ENCODE measurements at places on chromosomes 4 and X.

- peaks cover 27% of the 10 kb centered on the region for H3K4me1 ChIP-seq
- H3K27ac ChIP-seq, result peak overlapping the region; percentile 84
- no peak overlapping the region for H3K4me3 ChIP-seq
Measured at GRCh38 chr4:112266823-112267222, 18.9 kb downstream of the TIFA start.

GRCh38 chr4:189870511-189871234 is 70.0 kb upstream of the FRG1 start:
- no peaks in the 10 kb centered on the region for H3K27me3 ChIP-seq
- H3K4me1 ChIP-seq, result no peaks in the 10 kb centered on the region
- no peak for DNase-seq
- peaks cover 2% of the 10 kb centered on the region for H3K36me3 ChIP-seq
- H3K4me3 ChIP-seq, result no peak overlapping the region

DNA sequence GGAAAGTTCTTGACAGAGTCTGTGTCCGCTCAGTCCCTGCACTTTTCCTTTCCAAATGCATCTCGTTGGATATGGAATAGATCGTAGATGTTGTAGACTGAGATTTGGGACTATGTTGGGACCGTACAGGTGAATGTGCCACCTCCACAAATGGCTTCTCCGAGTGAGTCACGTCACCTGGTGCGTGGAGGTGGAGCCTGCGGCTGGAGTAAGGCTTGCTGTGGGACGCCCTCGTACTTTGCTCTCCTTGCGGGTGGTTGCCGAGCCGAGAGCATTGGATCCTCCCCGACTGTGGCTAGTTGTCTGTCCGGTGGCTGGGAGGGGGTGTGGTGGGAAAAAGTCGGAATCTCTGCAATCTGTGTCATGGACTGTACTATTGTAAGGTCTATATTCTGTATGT is 60.5 kb downstream of the NELFA start:
- H3K36me3 ChIP-seq, result no peaks in the 10 kb centered on the region
- no peaks in the 10 kb centered on the region for H3K4me1 ChIP-seq
- no peak overlapping the region for H3K27ac ChIP-seq

- H3K4me1 ChIP-seq, result no peaks in the 10 kb centered on the region
- no peak overlapping the region for H3K27ac ChIP-seq
- H3K4me3 ChIP-seq, result no peak overlapping the region
- H3K36me3 ChIP-seq, result no peaks in the 10 kb centered on the region
- no peak for DNase-seq
Measured at GRCh38 chr4:114163051-114163450, 183.6 kb upstream of the ARSJ start.

GRCh38 chrX:131225078-131225477 is 64.0 kb downstream of the IGSF1 start:
- no peak overlapping the region for H3K4me3 ChIP-seq
- no peaks in the 10 kb centered on the region for H3K36me3 ChIP-seq
- no peaks in the 10 kb centered on the region for H3K4me1 ChIP-seq
- H3K27me3 ChIP-seq, result peaks cover 5% of the 10 kb centered on the region
- DNase-seq, result no peak

DNA sequence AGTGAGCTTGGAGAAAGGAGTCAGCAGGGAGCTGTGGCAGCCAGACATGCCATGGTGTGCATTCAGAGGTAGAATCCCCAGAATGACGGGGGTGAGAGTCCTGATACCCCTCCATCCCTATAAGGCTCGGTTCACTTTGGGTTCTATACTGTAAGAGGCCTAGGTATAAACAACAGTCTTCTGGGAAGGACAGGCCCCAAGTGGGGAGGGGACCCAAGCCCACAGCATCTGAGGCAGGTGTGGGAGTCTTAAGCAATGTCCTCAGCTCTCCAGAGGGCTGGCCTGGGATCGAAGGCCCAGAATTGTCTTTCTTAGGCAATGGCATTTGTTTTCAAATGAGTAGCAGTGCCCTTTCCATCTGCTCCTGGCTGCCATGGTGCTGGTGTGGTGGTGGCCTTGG is 50.2 kb upstream of the MAMLD1 start:
- H3K36me3 ChIP-seq, result peaks cover 2% of the 10 kb centered on the region
- DNase-seq, result no peak
- H3K4me3 ChIP-seq, result no peak overlapping the region
- no peaks in the 10 kb centered on the region for H3K4me1 ChIP-seq
- H3K27me3 ChIP-seq, result no peaks in the 10 kb centered on the region

DNA sequence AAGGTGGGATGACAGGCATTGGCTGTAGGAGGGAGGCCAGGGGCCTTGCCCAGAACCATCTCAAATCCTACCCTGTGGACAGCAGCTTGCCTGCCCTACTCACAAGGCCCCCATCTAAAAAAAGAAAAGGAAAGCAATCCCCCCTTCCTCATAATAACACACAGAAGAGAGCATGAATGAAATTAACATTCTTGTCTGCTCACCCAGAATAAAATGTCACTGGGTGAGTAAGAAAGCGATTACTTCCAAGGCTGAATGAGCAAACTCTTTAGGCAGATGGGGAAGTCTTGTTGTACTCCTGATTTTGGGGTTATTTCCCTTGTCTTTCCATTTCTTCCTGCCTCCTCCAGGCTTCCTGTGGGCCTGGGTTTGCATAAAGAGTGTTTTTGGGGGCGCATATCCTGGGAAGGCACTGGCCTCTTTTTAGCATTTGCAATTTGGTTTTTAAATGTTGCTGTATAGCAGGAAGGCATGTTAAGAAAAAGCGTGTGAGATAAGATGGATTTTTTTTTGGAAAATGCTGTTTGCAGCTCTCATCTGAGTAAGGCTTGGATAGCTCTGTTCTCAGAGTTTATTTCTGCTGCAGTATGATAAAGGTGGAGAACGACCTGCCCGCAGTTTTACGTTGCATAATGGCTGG is 248.3 kb upstream of the GATB start:
- no peaks in the 10 kb centered on the region for H3K36me3 ChIP-seq
- H3K4me1 ChIP-seq, result peaks cover 37% of the 10 kb centered on the region
- H3K27ac ChIP-seq, result peak overlapping the region; percentile 70
- no peak overlapping the region for H3K4me3 ChIP-seq

- peaks cover 47% of the 10 kb centered on the region for H3K27me3 ChIP-seq
- no peaks in the 10 kb centered on the region for H3K36me3 ChIP-seq
- H3K4me3 ChIP-seq, result no peak overlapping the region
- H3K27ac ChIP-seq, result no peak overlapping the region
Measured at GRCh38 chr4:154611833-154612232, 623 bp downstream of the FGG start.

DNA sequence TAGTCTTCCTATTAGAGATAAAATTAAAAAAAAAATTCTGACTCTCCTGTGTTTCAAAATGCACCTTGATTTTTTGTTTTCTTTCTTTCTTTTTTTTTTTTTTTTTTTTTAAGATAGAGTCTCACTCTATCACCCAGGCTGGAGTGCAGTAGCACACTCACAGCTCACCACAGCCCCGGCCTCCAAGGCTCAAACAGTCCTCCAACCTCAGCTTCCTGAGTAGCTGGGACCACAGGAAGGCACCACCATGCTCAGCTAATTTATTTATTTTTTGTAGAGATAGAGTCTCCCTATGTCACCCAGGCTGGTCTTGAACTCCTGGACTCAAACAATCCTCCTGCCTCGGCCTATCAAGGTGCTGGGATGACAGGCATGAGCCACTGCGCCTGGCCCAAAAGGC is 41.1 kb upstream of the TMEM184C start:
- no peak overlapping the region for H3K27ac ChIP-seq
- H3K4me1 ChIP-seq, result no peaks in the 10 kb centered on the region
- H3K27me3 ChIP-seq, result peaks cover 7% of the 10 kb centered on the region
- peaks cover 3% of the 10 kb centered on the region for H3K36me3 ChIP-seq
- DNase-seq, result no peak

GRCh38 chr4:69836287-69836686 is 23.7 kb downstream of the SULT1E1 start:
- H3K27ac ChIP-seq, result no peak overlapping the region
- H3K4me1 ChIP-seq, result peaks cover 6% of the 10 kb centered on the region

GRCh38 chr4:47642985-47643760 is 158.1 kb downstream of the ATP10D start:
- peaks cover 32% of the 10 kb centered on the region for H3K27me3 ChIP-seq
- H3K36me3 ChIP-seq, result no peaks in the 10 kb centered on the region
- DNase-seq, result no peak
- no peaks in the 10 kb centered on the region for H3K4me1 ChIP-seq
- H3K27ac ChIP-seq, result no peak overlapping the region
- no peak overlapping the region for H3K4me3 ChIP-seq

- no peaks in the 10 kb centered on the region for H3K27me3 ChIP-seq
- H3K4me1 ChIP-seq, result peaks cover 28% of the 10 kb centered on the region
- H3K4me3 ChIP-seq, result no peak overlapping the region
- no peaks in the 10 kb centered on the region for H3K36me3 ChIP-seq
Measured at GRCh38 chrX:19867411-19867732, 20.0 kb downstream of the SH3KBP1 start.

GRCh38 chr4:37138789-37139188 is 105.8 kb upstream of the NWD2 start:
- H3K36me3 ChIP-seq, result no peaks in the 10 kb centered on the region
- DNase-seq, result no peak
- no peaks in the 10 kb centered on the region for H3K27me3 ChIP-seq
- H3K4me3 ChIP-seq, result no peak overlapping the region
- H3K27ac ChIP-seq, result no peak overlapping the region

GRCh38 chr4:102988429-102989020 is 31.0 kb downstream of the SLC9B1 start:
- no peaks in the 10 kb centered on the region for H3K27me3 ChIP-seq
- peaks cover 2% of the 10 kb centered on the region for H3K36me3 ChIP-seq
- no peak overlapping the region for H3K4me3 ChIP-seq
- no peaks in the 10 kb centered on the region for H3K4me1 ChIP-seq

- DNase-seq, result no peak
- H3K4me3 ChIP-seq, result no peak overlapping the region
- H3K36me3 ChIP-seq, result no peaks in the 10 kb centered on the region
Measured at GRCh38 chr4:178693816-178694215, 1251.6 kb upstream of the AGA start.

GRCh38 chrX:47482512-47483305 is at the start of gene ZNF41:
ZNF41 (minus strand) TSS chrX:47483222; CDS start chrX:47467481, 15,741 bp downstream.
- peak; percentile 57 for DNase-seq
- H3K4me3 ChIP-seq, result peak within 1 kb of the TSS; percentile 92
- no peaks in the 10 kb centered on the region for H3K36me3 ChIP-seq
- H3K27me3 ChIP-seq, result no peaks in the 10 kb centered on the region
- H3K4me1 ChIP-seq, result peaks cover 18% of the 10 kb centered on the region
- peak within 1 kb of the TSS; percentile 93 for H3K27ac ChIP-seq

- no peak overlapping the region for H3K4me3 ChIP-seq
- H3K27me3 ChIP-seq, result peaks cover 21% of the 10 kb centered on the region
- no peak for DNase-seq
- H3K4me1 ChIP-seq, result no peaks in the 10 kb centered on the region
Measured at GRCh38 chr4:3776166-3777032, 10.2 kb downstream of the ADRA2C start.

- no peaks in the 10 kb centered on the region for H3K36me3 ChIP-seq
- H3K4me3 ChIP-seq, result no peak overlapping the region
- no peaks in the 10 kb centered on the region for H3K27me3 ChIP-seq
- H3K4me1 ChIP-seq, result no peaks in the 10 kb centered on the region
- no peak overlapping the region for H3K27ac ChIP-seq
- DNase-seq, result no peak
Measured at GRCh38 chr4:68469482-68469881, 22.2 kb downstream of the TMPRSS11E start.

DNA sequence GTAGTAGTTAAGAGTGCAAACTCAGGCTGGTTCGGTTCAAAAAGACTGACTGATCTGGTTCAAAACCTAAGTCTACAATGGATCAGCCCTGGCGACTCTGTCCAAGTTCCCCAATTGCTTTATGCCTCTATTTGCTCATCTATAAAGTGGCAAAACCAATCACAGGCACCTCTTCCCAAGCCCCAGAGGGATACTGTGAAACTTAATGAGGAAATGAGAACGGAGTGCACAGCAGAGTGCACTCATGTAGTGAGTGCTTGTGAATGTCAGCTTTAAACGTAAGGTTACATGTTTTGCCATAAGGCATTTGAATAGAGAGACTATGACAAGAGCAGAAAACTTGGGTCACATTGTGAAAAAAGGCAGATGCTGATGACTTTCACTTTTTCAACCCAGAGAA is 199.7 kb upstream of the KLF3 start:
- no peaks in the 10 kb centered on the region for H3K36me3 ChIP-seq
- no peak for DNase-seq
- no peaks in the 10 kb centered on the region for H3K27me3 ChIP-seq
- H3K27ac ChIP-seq, result peak overlapping the region; percentile 70
- peak overlapping the region; percentile 44 for H3K4me3 ChIP-seq

DNA sequence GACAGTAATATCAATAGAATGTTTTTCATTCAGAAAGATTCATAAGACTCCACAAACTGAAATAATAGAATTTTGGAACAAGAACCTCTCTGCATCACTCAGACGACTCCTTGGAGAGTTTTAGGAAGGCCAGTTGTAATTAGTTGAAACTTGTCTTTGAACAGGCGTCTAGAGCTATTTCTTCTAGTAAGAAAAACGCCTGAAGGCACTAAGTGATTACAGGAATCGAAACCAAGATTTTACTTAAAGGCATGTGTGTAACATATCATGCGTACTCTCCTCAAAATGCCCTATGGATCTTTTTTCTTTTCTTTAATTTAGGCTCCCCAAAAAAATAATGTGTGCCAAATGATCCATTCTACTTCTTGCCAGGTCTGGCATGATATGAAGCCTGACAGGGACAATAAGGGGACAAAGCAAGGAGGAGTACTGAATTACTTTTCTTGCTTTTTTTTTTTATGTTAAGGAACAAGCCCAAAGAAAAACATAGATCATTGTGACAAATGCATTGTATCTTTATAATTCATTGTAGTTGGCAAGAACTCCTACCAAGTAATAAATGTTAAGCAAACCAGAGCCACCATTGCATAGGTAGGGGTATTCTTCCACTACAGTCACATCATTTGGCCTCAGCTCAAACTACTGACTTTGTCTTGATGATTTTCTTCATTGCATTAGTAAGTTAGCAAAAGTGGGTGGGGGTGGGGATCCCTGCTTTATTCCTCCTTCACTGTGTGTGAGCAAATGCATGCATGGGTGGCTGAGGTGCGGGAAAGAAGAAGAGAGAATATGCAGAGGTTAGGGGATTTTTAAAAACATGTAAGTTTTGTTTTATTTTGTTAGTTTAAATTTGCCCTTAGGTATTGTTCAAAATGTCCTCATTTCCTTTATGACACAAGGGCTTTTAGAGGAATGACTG is 79.9 kb upstream of the ATOH1 start:
- peaks cover 4% of the 10 kb centered on the region for H3K27me3 ChIP-seq
- no peak for DNase-seq
- no peak overlapping the region for H3K27ac ChIP-seq
- H3K4me1 ChIP-seq, result no peaks in the 10 kb centered on the region
- H3K4me3 ChIP-seq, result no peak overlapping the region
- no peaks in the 10 kb centered on the region for H3K36me3 ChIP-seq

GRCh38 chrX:47796433-47796906 is 40.2 kb upstream of the ZNF81 start:
- no peak overlapping the region for H3K27ac ChIP-seq
- no peaks in the 10 kb centered on the region for H3K27me3 ChIP-seq
- no peak overlapping the region for H3K4me3 ChIP-seq
- DNase-seq, result no peak
- no peaks in the 10 kb centered on the region for H3K4me1 ChIP-seq
- no peaks in the 10 kb centered on the region for H3K36me3 ChIP-seq

GRCh38 chrX:30948051-30948450 is 59.0 kb upstream of the TAB3 start:
- no peaks in the 10 kb centered on the region for H3K36me3 ChIP-seq
- no peak overlapping the region for H3K4me3 ChIP-seq
